ENCODE measurements at places on chromosomes 11 and 22.

GRCh38 chr11:118902336-118903203 is 18.9 kb downstream of the CXCR5 start:
- DNase-seq = no peak

DNA sequence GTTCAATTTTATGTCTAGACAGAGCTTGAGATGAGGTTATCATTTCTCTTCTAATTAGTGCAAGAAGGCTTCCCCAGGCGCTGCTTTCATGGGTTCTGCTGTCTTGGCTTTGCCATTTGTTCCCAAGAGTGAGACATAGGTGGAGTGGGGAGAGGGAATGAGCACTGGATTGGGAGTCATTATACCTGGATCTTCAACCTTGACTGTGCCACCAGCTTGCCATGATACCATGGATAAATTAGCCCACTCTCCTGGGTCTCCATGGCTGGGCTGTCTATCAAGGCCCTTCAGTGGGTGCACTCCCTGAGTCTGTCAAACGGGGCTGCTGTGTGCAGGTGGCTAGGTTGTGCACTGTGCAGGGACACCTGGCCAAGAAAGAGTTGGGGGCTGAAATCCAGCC is 15.6 kb upstream of the NECTIN1 start:
- no peak for DNase-seq

GRCh38 chr11:124941703-124942102 is 5.9 kb upstream of the HEPACAM start:
- no peak for DNase-seq

GRCh38 chr11:98423933-98424332 is 596.8 kb upstream of the CNTN5 start:
- no peak for DNase-seq

DNA sequence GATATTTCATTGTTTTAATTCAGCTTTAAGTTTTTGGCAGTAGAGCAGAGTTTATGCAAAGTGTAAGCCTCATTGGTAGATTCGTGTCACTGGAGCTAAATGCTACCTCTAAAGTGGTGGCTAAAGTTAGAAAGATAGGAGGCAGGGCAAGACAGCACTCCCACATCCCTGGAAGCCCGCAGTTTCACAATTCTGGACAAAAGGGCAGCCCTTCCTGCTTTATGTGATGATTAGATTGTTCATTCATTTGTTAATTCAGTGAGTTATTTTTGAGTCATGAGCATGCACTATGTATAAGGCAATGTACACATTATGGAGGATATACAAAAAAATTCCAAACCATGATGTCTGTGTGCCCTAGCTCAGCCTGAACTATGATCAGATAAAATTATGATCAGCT is 52.1 kb upstream of the EIF3M start:
- no peak for DNase-seq

- DNase-seq = no peak
These were observed 664.8 kb upstream of the API5 start for GRCh38 chr11:42646959-42647358.

DNA sequence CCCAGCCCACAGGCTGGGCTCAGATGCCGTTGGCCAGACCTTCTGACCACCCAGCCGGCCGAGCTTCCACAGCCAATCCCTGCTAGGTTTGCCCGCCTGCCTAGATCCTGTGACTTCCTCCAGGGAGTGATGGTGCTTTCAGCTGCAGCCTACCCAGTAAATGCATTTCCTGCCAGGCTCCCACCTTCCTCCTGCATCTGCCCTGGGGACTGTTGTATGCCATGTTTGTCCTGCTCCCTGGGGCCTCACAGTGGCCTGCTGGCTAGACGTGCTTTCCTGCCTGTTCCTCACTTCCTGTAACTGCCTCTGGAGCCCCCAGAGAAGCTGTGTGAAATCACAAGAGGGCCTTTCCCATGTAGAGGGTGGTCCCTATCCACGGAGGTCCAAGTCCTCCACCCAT is 86.2 kb downstream of the GALNT18 start:
- no peak for DNase-seq

DNA sequence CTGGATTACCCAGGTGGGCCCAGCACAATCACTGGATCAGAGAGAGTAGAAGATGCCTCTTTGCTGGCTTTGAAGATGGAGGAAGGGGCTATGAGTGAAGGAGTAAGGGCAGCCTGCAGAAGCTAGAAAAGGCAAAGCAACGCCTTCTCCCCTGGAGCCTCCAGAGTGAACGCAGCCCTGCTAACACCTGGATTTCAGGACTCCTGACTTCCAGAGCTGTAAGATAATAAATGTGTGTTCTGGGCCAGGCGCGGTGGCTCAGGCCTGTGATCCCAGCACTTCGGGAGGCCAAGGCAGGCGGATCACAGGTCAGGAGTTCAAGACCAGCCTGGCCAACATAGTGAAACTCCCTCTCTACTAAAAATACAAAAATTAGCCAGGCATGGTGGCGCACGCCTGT is 102.4 kb downstream of the MORC2 start:
- DNase-seq = no peak

DNA sequence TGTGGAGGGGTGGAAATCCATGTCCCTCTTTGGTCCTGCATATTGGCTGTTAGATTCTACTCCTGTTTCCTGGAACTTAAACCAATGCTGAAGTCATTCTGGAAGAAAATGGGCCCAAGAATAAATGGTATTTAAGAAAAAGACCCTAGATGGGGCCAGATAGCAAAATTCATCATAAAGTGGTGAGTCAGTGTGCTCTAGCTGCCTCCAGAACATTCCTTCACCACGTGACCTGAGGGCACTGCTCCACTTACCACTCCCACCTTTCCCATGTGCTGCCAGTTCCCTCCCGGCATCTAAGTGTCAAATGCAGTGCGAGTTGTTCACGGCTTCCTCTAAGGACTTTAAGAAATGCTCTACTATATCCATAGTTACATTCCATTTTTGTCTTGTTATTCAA is 30.9 kb upstream of the NAP1L4 start:
- no peak for DNase-seq

DNA sequence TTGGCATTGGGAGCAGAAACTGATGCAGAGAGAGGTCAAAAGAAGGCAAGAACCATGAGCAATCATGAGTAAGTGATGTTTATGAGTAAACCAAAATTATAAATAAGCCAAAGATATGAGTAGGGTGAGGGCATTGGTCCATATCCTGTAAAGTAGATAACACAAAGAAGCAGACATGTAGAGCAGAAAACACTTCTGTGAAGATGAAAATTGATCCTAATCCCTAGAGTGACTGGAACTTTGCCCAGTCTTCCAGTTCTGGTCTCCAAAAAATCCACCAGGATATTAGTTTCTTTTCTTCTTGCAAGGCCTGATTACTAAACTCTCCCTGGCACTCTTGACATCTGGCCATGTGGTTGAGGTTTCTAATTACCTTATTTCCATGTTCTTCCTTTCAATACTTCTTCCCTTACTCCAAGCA is 13.7 kb upstream of the DRD2 start:
- no peak for DNase-seq

DNA sequence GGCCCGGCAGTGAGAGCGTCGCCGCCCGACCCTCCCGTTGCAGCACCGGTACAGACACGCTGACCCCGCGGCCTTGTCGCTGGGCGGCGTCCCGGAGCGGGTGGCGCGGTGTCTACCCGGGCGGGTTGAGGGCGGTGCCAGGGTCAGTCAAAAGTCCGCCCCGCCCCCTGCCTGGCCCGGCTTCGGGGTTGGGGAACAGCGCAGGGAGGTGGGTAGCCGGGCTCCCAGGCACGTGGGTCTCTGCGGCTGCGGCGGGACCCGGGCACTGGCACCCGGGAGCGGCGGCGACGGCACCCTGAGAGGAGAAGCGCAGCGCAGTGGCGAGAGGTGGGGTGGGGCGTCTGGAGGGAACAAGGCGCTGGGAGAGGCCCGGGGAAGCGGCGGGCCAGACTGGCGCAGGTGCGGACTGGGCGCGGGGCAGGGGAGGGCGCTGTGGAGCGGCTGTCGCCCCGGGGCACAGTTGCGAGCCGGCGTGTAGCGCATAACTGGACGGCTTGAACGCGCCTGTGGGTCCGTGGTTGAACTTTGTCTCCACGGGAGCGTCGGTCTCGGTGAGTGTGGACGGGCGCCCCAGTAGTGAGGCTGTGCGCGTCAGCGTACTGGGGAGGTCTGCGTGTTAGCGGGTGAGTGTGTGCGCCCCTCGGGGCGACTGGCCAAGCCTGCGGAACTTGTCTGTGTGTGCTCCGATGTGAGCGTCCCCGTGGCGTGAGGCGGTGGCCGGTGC is at the start of gene P2RY2:
Gene P2RY2 (plus strand): TSS at position 176 of the 724 bp plus-strand sequence. CDS start 15,879 bp downstream, outside the sequence.
- DNase-seq = peak; percentile 85

- DNase-seq = no peak
These were observed 81.6 kb downstream of the PDHX start for GRCh38 chr11:34997952-34998528.

DNA sequence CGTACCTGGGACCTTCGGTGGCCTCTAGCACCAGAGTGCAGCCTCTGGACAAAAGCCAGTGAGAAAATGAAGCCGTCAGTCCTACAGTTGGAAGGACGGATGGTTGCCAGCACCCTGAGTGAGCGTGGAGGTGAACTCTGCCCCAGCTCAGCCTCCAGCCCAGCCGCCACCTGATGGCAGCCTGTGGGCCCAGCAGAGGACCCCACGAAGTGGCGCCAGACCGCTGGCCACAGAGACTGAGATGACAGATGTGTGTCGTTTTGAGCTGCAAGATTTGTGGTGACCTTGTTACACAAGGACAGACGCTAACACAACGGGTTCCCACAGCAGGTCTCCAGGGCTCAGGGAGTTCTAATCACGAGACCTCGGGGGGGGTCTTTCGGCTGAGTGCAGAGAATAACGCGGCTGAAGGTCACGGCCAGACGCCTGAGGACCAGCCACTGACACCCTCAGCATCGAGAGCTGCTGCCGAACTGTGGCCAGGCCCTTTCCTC is 75.0 kb downstream of the BRD1 start:
- DNase-seq = no peak

DNA sequence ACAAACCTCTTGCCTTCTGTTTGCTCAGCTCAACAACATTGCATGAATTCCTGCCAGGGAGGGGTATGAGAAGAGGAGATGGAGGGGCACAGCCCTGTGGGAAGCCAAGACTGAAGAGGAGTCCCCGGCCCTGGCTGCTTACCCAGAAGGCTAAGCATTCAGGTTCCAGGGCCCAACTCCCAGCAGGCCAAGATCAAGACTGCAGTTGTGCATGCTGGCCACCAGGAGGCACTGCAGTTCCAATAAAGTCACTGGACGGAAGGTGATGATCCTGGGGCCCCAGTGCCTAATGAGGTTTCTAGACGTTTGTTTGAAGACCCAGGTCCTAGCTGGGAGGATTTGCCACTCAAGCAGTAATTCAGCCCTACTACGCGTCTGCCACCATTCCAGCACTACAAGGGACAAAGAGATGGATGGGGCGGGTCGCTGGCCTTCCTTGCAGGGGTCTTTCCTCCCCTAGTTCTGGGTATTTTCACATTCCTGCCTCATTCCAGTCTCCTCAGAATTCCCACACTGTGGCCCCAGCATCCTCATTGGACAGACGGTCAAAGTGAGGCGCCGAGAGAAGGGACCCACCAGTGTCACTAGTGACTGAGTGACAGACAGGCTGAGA is 23.6 kb downstream of the ALX4 start:
- peak; percentile 24 for DNase-seq

DNA sequence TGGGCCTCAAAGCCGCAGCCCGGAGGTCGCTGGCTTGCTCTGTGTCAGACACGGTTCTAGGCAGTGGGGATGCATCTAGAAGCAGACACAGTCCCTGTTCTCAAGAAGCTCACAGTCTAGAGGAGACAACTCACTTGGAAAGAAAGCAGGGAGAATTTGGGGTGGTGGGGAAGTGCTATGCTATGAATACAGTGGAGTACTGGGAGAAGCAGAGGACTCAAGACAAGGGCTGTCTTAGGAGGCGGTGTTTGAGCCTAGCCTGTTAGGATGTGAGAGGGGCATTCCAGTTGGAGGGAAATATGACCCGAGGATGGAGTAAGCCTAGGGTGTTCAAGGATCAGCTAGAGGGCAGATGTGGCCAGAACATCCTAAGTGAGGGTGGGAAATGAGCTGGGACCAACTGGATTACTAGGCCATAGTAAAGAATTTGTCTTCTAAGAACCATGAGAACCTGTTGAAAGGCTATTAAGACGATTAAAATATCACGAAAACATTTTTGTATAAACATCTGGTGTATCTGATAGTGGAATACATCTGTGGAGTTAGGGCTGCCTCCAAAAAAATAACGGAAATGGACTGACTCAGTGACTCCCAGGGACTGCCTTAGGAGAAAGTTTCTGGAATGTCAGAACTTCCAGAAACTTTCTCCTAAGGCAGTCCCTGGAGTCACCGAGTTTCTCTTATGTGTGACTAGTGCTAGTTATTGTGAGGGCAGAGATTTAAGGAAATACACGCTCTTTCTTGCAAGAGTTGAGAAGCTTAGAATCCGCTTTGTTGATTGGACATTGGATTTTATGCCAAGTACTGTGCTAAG is 1.1 kb upstream of the PITPNB start:
- no peak for DNase-seq

DNA sequence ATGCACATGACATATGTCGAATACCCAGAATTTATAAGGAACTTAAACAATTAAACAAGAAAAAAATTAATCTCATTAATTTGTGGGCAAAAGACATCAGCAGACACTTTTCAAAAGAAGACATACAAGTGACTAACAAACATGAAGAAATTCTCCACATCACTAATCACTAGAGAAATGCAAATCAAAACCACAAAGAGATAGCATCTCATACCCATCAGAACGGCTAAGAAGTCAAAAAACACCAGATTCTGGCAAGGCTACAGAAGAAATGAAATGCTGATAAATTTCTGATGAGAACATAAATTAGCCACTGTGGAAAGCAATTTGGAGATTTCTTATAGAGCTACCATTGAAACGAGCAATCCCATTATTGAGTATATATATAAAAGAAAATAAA is 210.6 kb upstream of the LUZP2 start:
- no peak for DNase-seq

DNA sequence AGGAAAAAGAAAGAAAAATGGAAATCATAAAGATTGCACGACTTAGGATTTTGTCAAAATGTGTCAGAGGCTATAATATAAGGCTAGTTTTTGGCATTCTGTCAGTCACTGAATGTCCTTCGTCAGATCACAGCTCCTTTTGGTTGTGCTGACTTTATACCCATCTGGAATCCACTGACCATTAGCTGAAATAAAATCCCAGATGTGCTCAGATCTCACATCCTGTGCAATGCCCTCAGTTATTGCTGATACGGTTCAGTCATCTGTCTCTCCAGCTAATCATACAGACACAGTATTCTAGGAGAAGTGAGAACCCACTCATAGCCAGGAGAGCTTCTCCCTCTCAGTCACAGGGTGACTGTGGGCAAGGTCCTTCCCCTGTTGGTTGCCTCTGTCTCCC is 11.5 kb downstream of the CD44 start:
- no peak for DNase-seq

DNA sequence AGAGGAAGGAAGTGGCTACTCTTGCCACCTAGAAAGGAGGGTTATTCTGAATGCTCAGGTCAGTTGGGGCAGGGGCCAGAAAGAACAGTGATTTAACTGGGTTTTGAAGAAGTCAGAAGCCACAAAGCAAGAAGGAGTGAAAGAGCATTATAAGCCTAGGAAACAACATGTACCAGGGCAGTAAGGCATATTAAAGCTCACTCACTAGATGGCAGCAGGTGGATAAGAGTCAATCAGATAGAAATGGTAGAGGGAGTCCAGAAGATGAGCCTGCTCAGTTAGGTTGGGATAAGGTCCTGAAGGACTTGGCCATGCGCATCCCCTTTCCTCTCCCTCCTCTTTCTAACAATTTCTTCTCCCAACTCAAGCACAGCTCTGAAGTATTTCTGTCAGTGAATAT is 22.0 kb upstream of the PATE1 start:
- no peak for DNase-seq

- no peak for DNase-seq
These were observed 929.0 kb downstream of the BRD1 start for GRCh38 chr22:48898524-48899250.

GRCh38 chr11:103749158-103749557 is 287.3 kb upstream of the DDI1 start:
- DNase-seq = no peak
